ENCODE measurements at places on chromosomes 12 and 14.

DNA sequence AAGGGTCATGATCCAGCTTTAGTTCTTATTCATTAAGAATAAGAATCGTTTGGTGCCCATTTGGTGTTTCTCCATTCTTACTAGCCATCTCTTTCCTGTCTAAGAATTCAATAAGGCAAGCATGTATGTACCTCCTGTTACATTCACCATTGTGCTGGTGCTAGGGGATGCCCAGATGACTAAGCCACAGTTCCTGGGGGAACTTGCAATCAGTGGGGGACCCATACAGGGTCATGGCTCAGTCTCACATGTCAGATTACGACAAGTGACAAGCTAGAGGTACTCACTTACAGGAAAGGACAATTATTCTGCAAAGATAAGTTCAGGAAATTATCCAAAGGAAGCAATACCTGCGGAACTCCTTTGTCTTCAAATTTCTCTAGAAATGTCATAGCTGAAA, 125.4 kb downstream of the STXBP6 start:
- DNase-seq, result no peak

DNA sequence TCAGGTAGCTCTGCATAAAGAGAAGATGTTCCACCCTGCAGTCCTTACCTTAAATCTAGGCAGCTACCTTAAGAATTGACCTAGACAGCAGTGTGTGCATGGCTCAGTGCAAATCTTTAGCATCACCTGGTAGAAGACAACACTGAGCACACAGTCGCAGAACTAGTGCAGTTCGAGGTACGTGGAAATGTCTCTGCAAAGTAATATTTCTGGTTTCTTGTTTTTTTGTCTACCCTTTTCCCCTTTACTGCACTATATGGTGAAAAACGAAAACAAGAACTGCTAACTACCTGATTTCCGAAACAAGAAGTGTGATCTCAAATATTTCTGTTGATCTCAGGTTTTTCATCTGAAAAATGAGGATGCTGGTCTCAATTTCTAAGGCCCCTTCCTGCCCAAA, 82.5 kb downstream of the ETV6 start:
- no peak for DNase-seq

- DNase-seq, result no peak
Observed at GRCh38 chr12:89216211-89216952, 135.9 kb downstream of the DUSP6 start.

DNA sequence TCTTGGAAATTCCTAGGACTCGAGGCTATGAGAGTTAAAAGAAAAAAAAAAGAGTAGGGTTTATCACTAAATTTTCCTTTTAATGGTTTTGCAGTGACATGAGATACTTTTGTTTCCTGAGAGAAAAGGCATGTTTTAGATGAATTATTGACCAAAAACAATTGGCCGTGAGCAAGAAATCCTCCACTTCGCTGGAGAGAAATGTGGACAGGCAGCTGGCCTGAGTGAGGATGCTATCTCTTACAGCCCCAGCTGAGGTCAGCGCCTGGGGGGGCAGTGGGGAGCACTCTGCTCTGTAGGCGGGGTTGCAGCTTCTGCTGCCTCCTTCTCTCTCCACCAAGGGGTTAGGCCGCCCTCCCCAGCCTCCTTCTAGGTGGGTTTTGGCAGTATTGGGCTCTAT, 54.7 kb downstream of the PRIMA1 start:
- no peak for DNase-seq

DNA sequence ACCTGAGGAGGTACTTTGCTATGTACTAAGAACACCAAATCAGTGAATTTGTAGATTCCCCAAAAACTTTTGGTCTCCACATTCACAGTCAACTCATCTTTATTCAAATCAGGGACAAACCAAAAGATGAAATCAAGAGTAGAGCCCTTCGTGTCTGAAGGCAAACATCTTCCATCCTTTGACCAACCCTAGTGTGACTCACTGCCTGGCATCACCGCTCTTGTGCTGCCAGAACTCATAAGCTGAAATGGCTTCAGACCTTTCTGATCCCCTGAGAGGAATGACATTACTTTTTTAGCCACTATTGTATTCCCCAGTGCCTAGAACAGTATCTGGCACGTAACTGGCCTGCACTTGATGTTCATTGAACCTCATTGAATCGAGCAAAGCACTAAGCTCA, 50.1 kb downstream of the GOLGA5 start:
- DNase-seq, result no peak

DNA sequence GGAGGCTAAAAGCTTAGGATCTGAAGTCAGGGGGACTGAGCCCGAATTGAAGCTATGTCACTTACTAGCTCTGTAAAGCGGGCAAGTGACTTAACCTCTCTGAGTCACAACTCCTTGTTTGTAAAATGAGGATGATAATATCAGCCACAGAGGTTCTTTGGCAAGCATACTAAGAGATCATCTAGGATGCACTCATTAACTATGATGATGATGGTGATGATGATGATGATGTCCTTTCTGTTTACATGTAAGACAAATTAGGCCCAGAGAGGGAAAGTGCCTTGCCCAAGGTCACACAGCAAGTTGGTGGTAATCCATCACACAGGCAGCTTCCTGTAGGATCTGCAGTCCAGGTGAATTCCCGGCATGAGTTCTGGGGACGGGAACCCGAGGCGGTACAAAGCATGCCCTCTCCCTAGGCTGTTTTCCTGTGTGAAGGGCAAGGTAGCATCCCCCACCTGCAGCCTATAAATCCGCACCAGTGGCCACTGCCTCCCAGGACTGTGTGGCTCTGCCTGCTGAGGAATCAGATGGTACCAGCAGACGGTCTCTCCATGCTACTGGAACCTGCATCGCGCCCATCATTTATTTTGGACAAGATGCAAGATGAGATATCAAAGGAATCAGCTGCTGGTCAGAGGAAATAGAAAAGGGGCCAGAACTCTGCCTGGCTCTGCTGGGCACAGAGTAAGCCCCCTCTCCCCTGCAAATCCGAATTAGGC, 55.2 kb downstream of the MAP1LC3B2 start:
- DNase-seq, result no peak

DNA sequence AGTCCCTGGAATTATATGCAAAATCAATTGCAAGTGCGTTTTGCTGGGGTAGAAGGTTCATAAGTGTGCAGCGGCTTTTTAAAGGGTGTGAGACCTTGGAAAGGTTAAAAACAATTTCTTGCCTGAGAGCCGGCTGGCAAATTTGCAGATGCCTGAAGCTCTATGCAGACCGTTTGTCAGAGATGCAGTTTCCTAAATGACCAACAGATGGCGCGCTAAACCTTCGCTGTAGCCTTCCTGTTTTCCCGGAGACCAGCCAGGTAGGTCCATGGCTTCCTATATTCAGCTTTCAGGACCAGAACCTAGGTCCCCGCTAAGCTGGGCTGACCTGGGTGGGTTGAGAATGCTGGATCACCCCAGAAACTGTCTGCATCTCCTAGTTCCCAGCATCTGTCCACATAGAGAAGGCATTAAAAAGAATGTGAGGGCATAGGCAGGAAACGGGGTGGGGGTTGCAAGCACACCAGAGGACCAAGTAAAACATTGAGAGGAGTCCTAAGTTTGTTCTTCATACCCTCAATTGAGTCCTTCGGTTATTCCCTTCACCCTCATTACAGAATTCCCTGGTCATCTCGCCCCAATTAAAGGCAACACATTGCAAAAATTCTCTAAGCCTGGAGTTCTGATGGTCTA, 5.7 kb upstream of the NOS1 start:
- peak; percentile 8 for DNase-seq

- no peak for DNase-seq
Observed at GRCh38 chr12:43237238-43237879, 314.6 kb downstream of the ADAMTS20 start.

DNA sequence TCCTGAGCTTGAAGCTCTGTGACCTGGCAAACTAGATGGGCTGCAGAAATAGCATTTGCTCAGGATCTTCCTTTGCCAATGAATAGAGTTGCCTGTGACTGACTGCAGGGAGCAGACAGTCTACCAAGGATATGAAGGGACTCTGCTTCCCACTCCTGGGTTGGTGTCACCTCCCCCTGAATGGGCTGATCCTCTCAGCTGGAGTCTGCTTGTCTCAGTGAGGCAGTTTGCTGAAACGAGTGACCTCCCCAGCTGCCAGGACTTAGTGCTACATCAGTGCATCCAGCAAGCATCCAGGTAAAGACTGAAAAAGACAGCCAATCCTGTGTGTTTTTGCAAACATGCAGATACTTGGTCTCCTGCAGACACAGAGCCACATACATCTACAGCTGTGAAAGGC, 28.5 kb downstream of the PAH start:
- DNase-seq, result no peak

DNA sequence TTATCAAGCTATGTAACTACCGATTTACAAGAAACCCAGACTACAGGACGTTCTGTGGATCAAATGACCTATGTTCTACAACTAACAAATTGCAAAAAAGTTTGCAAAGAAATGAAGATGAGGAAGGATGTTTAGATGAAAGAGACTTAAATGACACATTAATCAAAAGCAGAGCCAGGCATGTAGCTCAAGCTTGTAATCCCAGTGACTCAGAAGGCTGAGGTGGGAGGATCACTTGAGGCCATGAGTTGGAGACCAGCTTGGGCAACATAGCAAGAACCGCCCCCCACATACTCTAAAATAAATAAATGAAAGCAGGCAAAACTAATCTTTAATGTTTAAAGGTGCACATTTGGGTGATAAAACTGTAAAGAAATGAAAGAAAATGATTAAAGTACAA, 331.9 kb downstream of the BTG1 start:
- peak; percentile 8 for DNase-seq

GRCh38 chr12:75641031-75641780, 129.8 kb upstream of the KRR1 start:
- peak; percentile 7 for DNase-seq

GRCh38 chr14:21016413-21017190, 8.3 kb downstream of the NDRG2 start:
- DNase-seq, result no peak

DNA sequence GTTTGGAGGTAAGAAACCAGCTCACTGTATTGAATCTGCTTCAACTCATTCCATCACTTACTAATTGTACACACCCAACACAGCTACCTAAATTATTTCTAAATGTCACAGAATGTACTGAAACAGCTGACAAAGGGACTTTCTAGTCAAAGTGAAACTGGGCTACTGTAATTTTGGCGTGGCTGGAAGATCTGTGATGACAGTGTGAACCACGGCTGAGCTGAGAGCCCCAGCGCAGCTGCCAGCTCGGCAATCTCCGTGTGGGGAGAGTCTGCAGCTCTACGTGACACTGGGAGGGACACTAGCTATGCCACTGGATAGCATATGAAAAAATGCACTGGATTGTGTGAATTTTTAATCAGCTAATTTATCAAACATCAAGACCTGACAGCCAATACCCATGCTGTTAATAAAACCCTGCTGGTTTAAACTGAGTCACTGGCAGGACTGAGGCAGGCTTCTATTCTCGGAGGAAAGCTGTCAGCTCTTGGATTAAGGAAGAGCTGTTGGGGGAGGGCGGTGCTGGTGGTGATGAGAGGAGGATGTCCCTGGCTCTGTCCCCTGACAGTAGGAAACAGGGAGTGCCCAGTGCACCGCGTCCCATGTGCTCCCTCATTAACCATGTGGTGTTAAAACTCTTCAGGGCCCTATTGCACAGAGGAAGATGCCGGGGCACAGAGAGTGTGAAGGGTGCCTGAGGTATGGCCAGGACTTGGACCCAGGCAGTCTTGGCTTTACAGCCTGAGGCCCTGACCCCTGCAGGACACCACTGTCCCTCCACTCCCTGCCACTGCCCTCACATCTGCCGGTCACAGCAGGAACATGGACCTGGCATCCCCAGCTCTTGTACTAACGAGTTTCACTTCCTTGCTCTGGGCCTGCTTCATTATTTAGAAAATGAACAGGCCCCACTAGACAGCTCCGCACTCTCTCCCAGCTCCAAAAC, 13.3 kb downstream of the SLC15A4 start:
- no peak for DNase-seq

DNA sequence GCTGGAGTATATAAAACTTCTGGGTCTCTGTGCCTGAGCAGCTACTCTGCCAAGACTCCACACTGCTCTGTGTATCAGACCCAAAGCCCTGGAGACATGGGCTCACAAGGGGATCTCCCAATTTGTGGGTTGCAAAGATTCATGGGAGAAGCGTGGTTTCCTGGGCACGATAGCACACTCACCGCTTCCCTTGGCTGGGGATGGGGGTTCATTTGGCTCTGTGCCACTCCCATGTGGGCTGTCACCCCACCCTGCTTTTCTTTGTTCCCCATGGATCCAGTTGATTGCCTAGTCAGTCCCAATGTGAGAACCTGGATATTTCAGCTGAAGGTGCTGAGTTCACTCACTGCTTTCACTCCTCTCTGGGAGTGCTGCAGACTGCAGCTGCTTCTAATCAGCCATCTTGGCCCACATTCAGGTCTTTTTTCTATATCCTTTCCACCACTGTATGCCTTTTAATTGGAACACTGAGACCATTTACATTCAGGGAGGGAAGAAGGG, 40.0 kb upstream of the PCNX4 start:
- DNase-seq, result no peak

DNA sequence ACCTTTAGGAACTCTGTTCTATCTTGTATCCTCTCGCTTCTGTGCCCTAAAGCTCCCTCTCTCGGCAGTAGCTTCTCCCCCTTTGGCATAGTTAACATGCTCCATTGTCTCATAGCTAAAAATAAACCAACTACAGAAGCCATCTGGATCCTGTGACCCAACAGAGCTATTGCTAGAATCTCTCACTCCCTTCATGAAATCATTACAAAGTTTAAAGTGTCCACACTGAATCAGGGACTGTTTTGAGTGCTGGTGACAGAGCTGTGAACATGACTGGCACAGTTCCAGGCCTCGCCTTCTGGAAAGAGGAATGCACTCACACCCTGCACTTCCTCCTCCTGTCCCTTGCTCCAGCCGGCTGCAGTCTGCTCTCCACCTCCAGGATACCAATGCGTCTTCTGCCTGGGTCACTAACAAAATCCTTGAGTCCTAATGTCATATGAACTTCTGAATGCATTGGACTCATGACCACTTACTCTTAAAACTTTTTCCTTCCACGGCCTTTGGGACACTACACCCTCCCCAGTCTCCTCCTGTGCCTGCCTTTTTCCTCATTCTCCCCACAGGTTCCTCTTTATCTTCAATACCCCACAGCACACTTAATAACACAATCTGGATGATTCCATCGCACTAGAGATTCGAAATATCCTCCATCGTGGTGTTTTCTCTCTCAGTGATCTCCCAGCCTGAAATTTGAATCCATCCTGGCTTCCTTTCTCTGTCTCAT, 13.2 kb downstream of the PLBD1 start:
- DNase-seq, result no peak

Measured in activated CD4-positive, alpha-beta T cell treated with anti-CD3 and anti-CD28 coated beads, Interleukin-2, amount 50 U/mL, for 4 hours (primary cell).